ENCODE measurements at places on chromosomes 7 and 10.

- no peak for DNase-seq
Measured at GRCh38 chr10:106980495-106981451, 183.7 kb downstream of the SORCS1 start.

DNA sequence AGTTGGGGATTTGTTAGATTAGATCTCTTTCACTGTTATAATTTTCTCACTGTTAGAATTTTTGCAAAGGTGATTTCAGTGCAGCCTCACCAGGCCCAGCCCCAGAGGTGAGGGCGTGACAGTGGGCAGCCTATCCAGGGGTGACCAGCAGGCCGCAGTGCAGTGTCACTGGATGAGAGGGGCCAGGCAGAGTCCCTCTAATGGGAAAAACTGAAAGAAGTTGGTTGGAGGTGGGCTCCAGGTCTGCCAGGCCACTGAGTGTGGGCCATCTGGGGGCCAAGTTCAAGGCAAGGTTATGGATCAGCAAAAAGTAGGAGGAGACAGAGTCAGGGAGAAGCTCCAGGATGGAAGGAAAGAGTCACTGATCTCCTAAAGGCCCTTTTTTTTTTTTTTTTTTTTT is 90.5 kb upstream of the SDK1 start:
- no peak for DNase-seq

DNA sequence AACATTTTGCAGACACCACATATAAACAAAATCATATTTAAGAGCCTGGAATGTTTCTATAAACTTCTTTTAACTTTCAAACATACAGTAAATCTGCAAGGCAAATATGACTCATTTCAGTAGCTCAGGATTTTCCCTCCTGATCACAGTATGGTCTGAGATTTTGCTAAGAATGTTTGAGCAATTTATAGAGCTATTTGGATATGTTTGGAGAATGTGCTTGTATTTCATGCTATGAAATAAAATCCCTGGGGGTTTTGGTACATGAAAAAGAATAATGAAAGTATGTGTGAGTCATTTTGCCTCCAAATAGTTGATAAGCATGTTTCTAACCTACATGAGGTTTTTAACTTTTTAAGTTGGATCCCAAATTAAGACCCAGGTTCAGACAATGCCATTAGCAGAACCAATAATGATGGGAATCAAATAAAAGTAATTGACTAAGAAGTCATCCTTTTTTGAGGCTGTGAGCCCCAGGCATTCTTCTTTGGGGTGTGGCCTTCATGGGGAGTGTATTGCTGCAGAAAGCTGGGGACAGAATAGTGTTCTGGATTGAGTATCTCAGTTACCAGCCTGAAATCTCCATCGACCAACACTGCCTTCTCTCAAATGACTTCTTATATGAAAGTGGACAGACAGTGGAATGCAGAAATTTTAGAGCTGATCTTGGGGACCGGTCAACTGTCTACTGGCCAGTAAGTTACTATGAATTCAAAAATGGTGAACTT is 66.1 kb upstream of the AGBL3 start:
- DNase-seq, result peak; percentile 94

DNA sequence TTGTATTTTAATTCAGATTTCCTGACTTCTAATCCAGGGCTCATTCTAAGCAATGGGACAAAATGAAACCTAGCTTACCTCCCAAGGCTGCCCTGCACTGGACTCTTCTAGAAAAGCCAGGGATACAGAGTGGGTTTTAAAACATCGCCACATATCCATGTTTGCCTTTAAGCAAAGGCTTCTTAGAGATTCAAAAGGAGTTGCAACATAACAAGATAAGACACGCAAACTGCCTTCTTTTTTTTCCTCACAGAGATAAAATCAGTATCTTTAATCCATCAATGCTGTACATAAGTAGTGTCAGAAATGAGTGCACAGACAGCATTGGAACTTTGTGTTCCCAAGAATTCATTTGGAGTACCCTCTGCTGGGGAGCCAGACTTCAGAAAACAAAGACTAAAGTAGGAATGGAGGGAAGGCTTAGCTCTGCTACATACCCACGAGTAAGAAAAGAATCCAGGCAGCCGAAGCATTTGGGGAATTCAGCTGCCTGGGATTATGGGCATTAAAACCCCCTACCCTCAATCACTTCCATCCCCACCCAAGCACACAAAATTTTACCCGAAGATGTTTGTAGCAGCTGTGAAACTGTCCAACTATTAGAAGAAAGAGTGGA is 427.8 kb downstream of the ARL4A start:
- no peak for DNase-seq

DNA sequence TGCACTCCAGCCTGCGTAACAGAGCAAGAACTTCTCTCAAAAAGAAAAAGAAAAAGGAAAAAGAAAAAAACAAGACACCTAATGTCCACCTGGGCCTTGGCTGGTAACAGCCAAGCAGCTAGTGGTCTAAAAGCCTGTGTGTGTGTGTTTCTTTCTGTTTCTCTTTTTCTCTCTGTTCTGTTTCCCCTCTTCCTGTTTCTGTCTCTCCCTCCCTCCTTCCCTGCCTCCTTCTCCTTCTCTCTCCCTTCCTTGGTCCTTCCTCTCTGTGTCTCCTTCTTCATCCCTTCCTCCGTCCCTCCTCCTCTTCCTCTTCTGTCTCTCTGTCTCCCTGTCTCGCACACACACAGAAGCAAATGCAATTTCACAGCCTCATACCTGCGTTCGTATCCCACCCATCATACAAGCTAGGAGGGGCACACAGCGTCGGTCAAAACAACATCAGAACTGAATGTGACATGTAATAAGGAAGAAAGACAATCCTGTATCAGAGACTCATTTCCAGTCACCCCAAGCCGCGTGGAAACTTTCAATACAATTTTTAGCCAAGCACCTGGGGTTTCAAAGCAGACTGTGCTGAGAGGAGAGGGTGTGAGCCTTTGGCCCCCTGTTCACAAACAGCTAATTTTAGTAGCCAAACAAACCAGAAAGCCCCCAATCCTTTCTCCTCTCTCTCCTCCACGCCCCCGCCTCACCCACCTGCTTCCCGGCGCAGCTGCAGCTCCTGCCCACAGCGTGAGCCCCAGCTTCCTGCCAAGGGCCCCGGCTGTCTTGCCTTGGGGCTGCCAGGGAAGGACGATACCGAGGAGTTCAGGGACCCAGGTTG is 50.2 kb upstream of the GNA12 start:
- no peak for DNase-seq

DNA sequence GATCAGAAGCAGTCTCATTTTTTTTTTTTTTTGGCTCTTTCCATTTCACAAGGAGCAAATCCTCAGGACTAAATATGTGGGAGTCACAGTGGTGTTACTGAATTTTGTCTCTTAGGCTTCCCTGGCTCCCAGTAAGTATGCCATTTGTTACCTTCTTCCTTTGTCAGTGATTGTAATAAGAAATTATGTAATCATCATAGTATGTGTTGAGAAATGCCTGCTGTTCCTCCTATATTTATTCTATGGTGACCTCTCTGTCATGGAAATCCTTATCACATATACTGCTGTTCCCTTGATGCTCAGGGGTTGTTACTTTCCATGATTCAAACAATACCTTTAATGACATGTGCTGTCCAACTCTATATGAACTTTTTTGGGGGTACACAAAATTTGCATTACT is 4.8 kb upstream of the OR9A4 start:
- DNase-seq, result no peak

- no peak for DNase-seq
Measured at GRCh38 chr7:35728412-35729060, 33.6 kb upstream of the HERPUD2 start.

GRCh38 chr7:96041171-96041570 is 268.8 kb downstream of the DYNC1I1 start:
- DNase-seq, result no peak

DNA sequence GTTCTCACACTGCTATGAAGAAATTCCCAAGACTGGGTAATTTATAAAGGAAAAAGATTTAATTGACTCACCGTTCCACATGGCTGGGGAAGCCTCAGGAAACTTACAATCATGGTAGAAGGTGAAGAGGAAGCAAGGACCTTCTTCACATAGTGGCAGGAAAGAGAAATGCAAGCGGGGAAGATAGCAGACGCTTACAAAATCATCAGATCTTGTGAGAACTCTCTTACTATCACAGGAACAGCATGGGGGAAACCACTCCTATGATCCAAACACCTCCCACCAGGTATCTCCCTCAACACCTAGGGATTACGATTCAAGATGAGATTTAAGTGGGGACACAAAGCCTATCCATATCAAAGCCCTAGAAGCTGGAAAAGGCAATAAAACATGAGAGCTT is 130.8 kb downstream of the MDFIC start:
- no peak for DNase-seq

DNA sequence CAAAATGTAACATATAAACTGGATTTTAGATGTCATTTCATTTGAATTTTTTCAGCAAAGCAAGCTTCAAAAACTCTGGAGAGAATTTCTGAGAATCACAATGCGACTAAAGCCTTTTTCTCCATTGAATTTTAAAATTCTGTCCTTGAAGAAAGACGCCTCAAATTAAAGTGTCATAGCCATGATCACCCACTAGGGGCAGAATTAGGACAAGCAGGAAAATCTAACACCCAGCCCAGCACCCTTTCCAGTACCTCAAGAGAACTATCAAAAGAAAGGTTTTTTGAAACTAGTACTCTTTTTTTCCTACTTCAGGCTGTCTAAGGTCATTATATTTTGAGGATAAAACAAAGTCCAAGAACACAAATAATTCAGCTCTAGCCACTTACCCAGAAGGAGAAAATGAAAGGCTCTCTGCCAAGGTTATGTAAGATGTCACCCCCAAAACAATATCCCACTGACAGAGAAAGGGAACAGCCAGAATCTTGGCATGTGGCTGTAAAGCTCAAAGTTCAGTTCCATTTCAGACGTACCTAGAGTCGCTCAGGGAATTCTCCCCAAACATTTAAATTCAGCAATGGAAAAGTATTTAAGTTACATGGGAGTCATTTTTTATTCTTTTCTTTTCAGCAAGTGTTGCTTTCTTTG is 299.4 kb downstream of the SNX13 start:
- DNase-seq, result no peak

GRCh38 chr10:34297541-34298345 is 517.4 kb downstream of the PARD3 start:
- no peak for DNase-seq

GRCh38 chr10:125091891-125092290 is 68.5 kb downstream of the CTBP2 start:
- DNase-seq, result no peak

DNA sequence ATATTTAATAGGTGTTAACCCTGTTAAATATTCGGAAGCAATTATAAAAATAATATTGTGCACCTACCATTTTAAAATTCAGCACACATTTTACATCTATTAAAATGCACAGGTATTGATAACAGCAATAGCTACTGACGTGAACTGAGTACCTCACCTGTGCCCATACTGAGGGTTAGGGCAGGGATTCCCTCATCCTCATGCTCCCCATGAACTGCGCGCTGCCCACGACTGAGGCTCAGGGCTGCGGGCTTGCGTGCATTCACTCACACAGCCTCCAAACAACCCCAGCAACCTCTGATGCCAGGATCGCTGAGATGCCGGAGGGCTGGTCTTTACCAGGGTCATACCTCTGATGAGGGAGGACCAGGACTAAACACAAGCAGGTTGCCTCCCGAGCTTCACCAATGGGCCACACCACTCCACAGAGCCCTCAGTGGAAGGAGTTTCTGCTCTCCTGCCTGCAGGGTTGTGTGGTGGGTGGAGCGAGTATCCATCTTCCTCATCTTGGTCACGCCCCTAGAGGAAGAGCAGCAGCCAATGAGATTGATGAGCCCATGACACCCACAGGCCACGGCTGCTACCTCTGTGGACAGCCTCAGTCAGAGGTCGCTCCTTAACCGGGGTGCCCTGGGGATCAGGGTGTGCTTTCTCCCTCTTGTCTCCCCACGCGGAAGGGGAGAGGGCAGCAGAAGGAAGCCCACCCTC is 478.3 kb downstream of the TNS3 start:
- DNase-seq, result no peak

- DNase-seq, result no peak
Measured at GRCh38 chr7:136079478-136079892, 102.3 kb upstream of the MTPN start.

DNA sequence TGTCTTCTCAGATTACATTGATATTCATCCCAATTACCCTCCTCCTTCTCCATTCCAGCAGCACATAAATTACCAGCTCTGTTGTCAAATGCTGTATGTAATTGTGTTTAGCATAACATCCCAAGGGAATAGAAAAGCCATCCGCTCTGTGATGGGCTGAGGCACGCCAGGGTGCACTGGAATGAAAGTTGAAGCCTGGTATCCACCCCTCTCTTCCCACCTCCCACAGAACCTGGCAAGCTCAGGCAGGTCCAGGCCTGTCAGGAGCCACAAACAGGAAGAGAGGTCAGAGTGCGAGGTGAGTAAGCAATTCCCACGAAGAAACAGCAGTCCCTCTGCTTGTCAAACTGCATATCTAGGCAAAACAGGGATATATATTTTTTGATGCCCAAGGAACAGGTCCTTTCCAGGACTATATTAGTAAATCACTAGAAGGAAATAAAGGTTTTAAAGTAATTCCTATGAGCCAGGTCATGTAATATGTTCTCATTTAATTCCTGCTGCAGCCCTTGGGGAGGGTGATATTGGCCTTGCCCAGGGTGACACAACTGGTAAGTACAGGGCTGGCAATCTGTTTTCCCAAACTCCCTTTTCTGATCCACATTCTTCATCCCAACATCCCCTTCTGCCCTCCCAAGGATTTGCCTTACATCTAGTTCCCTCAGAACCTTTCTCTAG is 155.6 kb upstream of the GHITM start:
- DNase-seq, result no peak

DNA sequence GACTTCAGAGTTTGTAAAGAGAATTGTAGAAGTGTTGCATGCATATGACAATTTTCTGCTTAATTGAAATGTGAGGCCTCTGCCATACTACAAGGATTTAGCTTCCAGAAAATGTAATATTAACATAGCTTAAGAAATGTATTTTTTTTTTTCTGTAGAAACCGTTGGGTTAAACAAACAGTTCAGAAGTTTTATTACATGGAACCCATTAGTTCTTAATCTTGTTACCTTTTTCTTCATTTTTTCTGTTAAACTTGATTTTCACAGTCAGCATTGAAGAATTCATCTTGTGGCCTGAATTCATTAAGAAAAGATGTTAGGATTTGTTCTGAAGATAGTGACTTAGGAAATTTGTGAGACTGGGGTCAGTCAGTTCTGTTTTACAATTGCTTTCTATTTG is 4.9 kb downstream of the PTEN start:
- no peak for DNase-seq

GRCh38 chr7:7517754-7518153 is 17.9 kb downstream of the COL28A1 start:
- no peak for DNase-seq

DNA sequence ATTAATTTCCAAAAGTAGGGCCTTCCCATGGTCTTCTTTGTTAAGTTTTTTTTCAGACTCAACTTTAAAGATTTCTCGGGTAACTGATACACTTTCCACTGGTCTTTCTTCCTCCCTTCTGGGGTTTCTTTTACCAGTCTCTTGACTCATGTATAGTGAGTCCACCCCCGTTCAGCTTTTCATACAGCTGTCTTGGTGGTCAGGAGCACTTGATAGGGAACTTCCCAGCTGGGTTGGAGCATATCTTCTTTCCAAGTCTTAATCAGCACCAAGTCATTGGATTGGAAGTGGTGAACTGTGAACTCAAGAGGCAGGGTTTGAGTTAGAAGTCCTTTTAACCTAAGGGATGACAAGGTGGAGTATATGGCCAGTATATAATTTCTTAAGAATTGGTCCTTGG is 29.2 kb upstream of the ELOVL3 start:
- DNase-seq, result no peak

GRCh38 chr10:114281461-114281860 is 42.4 kb downstream of the VWA2 start:
- no peak for DNase-seq
